GM23248 (cell line): ENCODE measurements at places on chromosomes 4 and X. TPM values are rescaled to one million over a fixed set of nuclear protein-coding genes. Genes with fewer than 3 reads are reported as not detected.

Gene ARX
- not detected in 2 replicates for total RNA-seq

DNA sequence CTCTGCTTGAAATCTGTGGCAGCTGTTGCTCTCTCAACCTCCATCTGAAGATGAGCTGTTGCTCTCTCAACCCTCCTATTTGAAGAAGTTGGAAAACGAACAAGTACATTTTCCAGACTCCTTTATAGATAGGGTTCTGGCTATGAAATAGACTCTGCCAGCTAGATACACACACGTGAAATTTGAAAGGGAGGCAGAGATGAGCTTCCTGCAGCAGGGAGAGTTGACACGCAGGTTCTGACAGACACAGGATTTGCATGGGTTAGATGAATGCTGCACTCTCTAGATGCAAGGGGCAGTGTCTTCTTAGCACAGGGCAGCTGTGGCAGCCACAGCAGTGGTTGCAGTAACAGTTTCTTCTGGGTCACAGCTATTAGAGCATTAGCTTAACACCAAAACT is 8.0 kb upstream of the PYURF start:
- H3K27me3 ChIP-seq: no peaks in the 10 kb centered on the region
- peak overlapping the region; percentile 57 for H3K4me3 ChIP-seq
- DNase-seq: peak; percentile 46
- H3K27ac ChIP-seq: peak overlapping the region; percentile 99
- peaks cover 39% of the 10 kb centered on the region for H3K4me1 ChIP-seq
- no peaks in the 10 kb centered on the region for H3K36me3 ChIP-seq

DNA sequence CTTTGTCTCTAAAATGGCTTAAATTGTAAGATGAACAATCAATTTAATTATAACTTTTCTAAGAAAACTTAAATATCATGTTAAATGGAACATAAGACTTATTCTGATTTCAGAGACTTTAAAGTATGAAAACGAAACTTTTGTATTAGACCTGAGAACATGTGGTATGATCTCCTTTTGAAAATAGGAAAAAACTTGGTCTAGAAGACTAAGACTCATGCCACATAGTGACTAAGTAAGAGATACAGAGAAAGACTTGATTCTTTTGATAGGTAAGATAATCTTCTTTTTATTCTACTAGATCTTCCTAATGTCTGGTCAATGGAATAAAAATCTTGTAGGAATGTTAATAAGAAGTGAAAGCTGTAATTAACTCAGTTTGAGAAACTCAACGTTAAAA is 326.3 kb upstream of the GRIA3 start:
- no peak overlapping the region for H3K4me3 ChIP-seq
- DNase-seq: no peak
- H3K4me1 ChIP-seq: no peaks in the 10 kb centered on the region
- no peaks in the 10 kb centered on the region for H3K27me3 ChIP-seq
- no peaks in the 10 kb centered on the region for H3K36me3 ChIP-seq

Gene IL13RA1
- total RNA-seq: 51.2 and 55.8 TPM in 2 replicates

Gene NXF3
- 13.6 and 31.4 TPM in 2 replicates for total RNA-seq

DNA sequence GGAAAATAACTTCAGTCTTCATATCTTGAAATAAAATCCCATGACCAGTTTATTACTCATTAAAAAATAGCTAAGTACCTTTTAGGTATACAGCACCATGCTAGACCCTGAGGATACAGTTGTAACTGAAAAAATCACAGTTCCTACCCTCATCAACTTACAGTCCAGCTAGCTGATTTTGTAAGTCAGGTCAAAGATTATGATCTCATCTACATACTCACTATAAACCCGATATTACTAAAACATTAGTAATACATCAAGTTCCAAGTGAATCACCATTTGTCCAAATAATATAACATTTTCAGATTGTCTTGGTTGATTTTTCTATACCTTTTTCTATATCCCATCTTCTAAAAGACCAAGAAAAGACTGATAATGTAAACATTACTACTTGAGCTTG is 333.9 kb downstream of the INPP4B start:
- H3K4me3 ChIP-seq: no peak overlapping the region
- peak; percentile 69 for DNase-seq

- no peaks in the 10 kb centered on the region for H3K27me3 ChIP-seq
- DNase-seq: no peak
- H3K27ac ChIP-seq: no peak overlapping the region
- H3K4me3 ChIP-seq: no peak overlapping the region
These were observed 134.7 kb upstream of the USP9X start for GRCh38 chrX:40950546-40950945.

DNA sequence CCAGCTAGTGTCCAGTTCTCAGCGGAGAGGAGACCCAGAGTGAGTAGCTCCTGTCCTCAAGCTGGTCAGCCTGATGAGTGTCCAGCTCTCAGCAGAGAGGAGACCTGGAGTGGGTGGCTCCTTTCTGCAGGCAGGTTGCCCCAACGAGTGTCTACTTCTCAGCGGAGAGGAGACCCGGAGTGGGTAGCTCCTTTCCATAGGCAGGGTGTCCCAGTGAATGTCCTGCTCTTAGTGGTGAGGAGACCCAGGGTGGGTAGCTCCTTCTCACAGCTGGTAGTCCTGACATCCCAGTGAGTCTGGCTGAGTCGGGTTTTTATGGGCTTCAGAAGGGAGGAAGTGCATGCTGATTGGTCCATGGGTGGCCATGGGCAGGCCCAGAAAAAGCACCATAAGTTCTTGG is 55.7 kb upstream of the NUDT6 start:
- H3K36me3 ChIP-seq: peaks cover 5% of the 10 kb centered on the region; the same call in 1 of the 2 replicates
- no peaks in the 10 kb centered on the region for H3K27me3 ChIP-seq
- DNase-seq: no peak
- H3K4me1 ChIP-seq: no peaks in the 10 kb centered on the region
- H3K4me3 ChIP-seq: no peak overlapping the region

- H3K27me3 ChIP-seq: no peaks in the 10 kb centered on the region
- no peaks in the 10 kb centered on the region for H3K4me1 ChIP-seq
- no peak for DNase-seq
- no peak overlapping the region for H3K27ac ChIP-seq
- H3K4me3 ChIP-seq: no peak overlapping the region
- no peaks in the 10 kb centered on the region for H3K36me3 ChIP-seq
These were observed 20.8 kb downstream of the TEX13C start for GRCh38 chrX:125340490-125340889.

Gene POU4F2
- total RNA-seq: not detected in 2 replicates

Gene WDFY3
- 38.7 and 45.6 TPM in 2 replicates for total RNA-seq

Gene DKK2
- total RNA-seq: 4.3 and 8.2 TPM in 2 replicates

Gene C1QTNF7
- not detected in 2 replicates for total RNA-seq

DNA sequence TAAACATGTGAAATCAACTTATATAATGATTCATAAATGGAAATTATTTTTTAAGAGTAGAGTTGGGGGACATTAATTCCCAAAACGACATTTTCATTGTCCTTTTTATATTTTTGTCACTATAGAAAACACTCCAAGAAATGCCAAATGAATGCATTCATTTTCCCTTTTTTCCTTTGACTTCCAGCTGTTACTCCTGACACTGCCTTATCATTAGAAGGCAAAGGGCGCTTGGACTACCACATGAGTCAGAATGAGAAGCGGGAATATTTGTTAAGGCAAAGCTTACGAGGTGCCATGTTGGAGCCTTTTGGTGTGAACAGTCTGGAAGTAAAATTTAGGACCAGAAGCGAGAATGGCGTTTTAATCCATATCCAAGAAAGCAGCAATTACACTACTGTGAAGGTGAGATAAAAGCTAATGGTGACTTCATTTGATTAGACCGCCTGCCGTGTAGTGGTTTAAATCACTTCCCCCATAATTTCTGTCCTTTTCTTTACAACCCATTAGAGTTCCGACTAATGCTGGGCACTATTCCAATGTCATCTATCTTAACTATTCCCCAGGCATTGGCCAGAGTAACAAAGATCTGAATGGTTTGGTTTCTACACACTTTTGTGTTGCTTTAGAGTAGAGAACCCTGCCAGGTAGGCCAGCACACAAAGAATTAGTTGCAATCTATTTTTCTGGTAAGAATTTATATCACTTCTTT is 166.7 kb downstream of the FAT4 start:
- H3K4me1 ChIP-seq: no peaks in the 10 kb centered on the region
- H3K4me3 ChIP-seq: no peak overlapping the region
- H3K36me3 ChIP-seq: peaks cover 28% of the 10 kb centered on the region

DNA sequence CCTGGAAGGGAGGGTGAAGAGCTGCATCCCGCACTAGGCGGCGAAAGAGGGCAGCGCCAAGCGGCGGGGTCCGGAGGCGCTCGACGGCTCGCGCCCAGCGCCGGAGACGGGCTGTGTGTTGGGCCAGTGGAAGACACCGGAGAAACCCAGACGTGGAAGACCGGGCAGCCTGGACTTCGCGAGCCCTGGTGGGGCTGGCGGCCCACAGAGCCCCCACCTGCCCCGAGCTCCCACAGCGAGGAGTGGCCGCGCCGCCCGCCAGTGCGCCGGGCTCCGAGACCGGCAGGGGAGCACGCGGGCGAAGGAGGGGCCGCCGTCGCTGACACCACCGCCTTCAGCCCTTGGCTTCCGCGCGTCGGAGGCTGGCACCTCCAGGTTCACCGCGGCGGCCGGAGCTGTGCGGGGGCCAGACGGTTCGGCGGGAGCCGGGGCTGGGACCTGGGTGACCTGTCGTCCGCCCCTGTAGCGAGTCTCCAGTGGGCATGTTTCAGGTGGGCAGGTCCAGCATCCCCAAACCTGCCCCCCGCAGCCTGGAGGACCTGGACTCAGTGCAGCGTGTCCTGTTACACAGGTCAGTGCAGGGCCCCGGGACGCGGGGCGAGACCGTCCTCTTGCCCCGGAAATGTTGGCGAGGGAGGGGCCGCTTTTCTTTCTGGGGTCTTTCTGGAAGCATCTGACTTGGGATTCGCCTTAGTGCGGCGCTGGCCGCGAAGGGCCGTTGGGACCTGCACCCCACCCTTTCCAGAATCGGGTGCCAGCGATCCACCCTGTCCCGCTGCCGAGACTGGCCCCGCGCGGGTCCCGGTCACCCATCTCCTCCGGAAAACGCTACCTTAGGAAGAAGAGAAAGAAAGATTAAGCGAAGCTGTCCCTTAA is 9.6 kb upstream of the INTU start:
- peak overlapping the region; percentile 76 for H3K4me3 ChIP-seq
- H3K36me3 ChIP-seq: no peaks in the 10 kb centered on the region
- DNase-seq: peak; percentile 60
- H3K4me1 ChIP-seq: no peaks in the 10 kb centered on the region

DNA sequence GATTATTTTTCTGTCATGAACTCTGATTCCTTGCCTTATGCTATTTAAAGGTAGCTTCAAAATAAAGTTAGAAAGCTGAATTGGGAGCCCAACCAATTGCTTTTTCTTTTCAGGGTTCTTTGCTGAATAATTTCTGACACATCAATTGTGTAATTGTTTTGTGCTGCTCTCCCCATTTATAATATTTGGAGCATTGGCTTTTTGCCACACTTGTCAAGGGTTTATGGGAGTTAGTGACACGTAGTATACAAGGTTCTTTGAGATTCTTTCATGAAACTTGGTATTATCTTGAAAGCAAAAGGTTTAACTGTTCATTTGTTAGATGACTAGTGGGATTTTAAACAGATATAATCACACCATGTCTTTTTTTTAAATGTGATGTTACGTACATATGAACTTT is 80.9 kb downstream of the POLA1 start:
- no peaks in the 10 kb centered on the region for H3K36me3 ChIP-seq
- no peaks in the 10 kb centered on the region for H3K4me1 ChIP-seq
- no peak overlapping the region for H3K27ac ChIP-seq

GRCh38 chr4:54157606-54158005 is 57.6 kb downstream of the GSX2 start:
- no peak overlapping the region for H3K27ac ChIP-seq
- DNase-seq: no peak
- peaks cover 11% of the 10 kb centered on the region for H3K4me1 ChIP-seq
- no peaks in the 10 kb centered on the region for H3K36me3 ChIP-seq
- no peaks in the 10 kb centered on the region for H3K27me3 ChIP-seq

DNA sequence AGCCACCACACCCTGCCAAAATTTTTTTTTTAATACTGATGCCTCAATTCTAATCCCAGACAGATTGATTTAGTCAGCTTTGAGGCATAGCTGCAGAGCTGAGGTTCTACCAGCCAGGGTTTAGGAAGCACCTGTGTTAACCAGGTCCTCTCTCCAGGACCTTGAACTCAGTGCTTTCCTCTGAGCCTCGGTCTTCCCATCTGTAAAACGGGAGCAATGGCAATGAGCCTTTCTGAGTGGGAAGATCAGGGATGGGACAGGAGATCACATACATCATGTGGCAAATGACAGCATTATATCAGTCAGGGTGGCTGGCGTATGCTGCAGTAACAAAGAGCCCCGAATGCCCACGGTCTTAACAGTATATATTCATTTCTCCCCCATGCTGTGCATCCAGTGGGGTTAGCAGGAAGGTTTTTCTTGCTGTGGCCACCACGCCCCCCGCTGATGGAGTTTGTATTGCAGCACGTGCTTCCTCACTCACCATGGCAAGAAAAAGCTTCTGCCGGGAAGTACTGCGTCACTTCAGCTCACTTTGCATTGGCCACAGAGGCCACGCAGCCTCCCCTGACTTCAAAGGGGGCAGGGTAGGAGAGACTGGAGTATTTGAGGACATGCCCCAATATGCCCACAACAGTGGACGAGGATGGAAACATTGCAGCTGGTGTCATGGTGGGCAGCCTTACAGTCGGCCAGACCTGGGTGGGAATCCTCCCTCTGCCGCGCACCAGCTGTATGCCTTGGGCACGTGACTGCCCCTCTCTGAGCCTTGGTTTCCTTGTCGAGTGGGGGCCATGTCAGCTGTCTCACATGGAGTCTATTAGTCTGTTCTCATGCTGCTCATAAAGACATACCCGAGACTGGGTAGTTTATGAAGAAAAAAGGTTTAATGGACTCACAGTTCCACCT is 24.1 kb upstream of the MRFAP1 start:
- H3K4me3 ChIP-seq: no peak overlapping the region
- DNase-seq: no peak
- H3K27ac ChIP-seq: no peak overlapping the region
- no peaks in the 10 kb centered on the region for H3K36me3 ChIP-seq

Gene NCAPG
- total RNA-seq: 15.6 and 18.5 TPM in 2 replicates

Gene DGAT2L6
- total RNA-seq: not detected in 2 replicates

- H3K4me3 ChIP-seq: no peak overlapping the region
- H3K27me3 ChIP-seq: no peaks in the 10 kb centered on the region
- H3K36me3 ChIP-seq: no peaks in the 10 kb centered on the region
- H3K27ac ChIP-seq: no peak overlapping the region
These were observed 127.4 kb downstream of the GRIA3 start for GRCh38 chrX:123311486-123311885.

GRCh38 chrX:134736356-134736755 is 78.1 kb upstream of the PLAC1 start:
- no peaks in the 10 kb centered on the region for H3K27me3 ChIP-seq
- no peak for DNase-seq
- no peak overlapping the region for H3K27ac ChIP-seq

DNA sequence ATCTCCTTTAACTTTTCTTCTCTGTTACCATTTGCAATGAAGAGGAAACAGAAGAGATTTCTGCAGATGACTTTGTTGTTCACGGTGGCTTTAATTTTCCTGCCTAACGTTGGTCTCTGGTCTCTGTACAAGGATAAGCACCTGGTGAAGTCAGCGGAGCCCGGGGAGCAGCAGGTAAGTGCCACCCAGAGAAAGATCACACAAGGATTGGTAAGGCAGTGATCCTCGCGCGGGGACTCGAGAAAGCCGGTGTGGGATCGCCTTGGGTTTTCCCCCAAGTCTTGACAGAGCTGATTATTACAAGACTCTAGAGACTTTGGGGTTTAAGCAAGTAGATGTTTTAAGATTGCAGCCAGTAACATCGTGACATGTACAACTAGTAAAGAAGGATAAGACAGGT is 1.3 kb downstream of the GALNTL6 start:
- no peaks in the 10 kb centered on the region for H3K36me3 ChIP-seq
- H3K27me3 ChIP-seq: peaks cover 21% of the 10 kb centered on the region
- H3K27ac ChIP-seq: no peak overlapping the region

GRCh38 chr4:71833232-71833900 is 49.5 kb upstream of the GC start:
- no peak overlapping the region for H3K4me3 ChIP-seq
- no peak overlapping the region for H3K27ac ChIP-seq
- no peaks in the 10 kb centered on the region for H3K4me1 ChIP-seq
- H3K27me3 ChIP-seq: no peaks in the 10 kb centered on the region
